Thoracic aorta endothelial cell (primary cell): ENCODE measurements at places on chromosomes 3 and 15. TPM values are rescaled to one million over a fixed set of nuclear protein-coding genes. Genes with fewer than 3 reads are reported as not detected.

The ADAMTS7 gene
- total RNA-seq: 7.2 and 18.9 TPM in 2 replicates

The SEMA7A gene
- 0.53 and 1.0 TPM in 2 replicates for total RNA-seq

The CHRFAM7A gene
- 5.3 and 5.7 TPM in 2 replicates for total RNA-seq

The DUOXA1 gene
- total RNA-seq: not detected in 2 replicates

The CASR gene
- total RNA-seq: not detected in 2 replicates

The GPR149 gene
- not detected in 2 replicates for total RNA-seq

The CADPS gene
- not detected in 2 replicates for total RNA-seq

The MAGI1 gene
- total RNA-seq: 34.3 and 47.1 TPM in 2 replicates

The BFSP2 gene
- not detected in 2 replicates for total RNA-seq

The SLCO2A1 gene
- 0.93 and 2.2 TPM in 2 replicates for total RNA-seq

The CFAP100 gene
- not detected in 2 replicates for total RNA-seq

The SYNPR gene
- total RNA-seq: not detected in 2 replicates

The HDAC11 gene
- 4.1 and 6.4 TPM in 2 replicates for total RNA-seq

The ONECUT1 gene
- not detected in 2 replicates for total RNA-seq
